Smooth muscle cell of the brain vasculature (primary cell): ENCODE measurements at places on chromosomes 2 and 18.
A peak's percentile ranks its signal among the peaks of the same experiment; 100 is the strongest.

DNA sequence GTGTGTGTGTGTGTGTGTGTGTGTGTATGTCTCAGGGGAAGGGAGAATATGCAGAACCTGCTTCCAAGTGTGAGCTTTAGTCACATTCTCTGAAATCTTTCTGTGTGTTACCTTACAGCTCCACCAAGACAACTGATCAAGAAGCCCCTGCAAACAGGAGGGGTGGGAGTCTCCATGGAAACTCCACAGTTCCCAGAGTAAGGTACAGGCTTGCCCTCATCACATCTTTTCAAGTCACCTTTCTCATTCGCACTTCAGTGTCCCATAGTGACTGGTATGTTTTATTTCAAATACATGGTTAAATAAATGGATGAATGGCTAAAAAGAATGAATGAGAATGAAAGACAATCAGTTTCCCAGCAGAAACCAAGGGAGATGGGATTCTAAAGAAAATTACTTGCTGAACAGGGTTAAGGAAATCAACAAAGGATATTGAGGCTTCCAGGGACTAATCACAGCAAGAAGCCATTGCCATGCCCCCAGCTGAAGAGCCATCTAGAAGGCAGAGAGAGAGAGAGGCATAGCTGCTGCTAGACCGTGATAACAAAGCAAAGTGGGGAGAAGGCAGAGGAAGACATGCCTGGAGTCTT lies 987.2 kb upstream of the CELF4 start:
- DNase-seq, result no peak

DNA sequence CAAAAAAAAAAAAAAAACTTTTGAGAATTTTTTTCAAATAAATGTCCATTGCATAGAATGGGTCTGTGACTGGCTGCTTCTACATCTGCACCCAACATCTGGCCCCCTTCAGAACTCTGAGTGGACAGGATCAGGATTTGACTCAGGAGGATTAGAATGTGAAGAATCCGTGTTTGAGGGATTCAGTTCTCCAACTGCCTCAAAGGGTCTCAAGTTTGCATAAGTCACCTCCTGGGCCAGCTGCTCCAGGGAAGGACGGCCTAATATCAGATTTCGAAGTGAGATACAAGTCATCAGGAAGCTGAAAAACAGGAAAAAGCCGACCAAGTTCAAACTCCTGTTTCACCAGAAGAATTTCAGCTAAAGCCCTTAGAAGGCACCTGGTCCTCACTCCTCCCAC lies 10.9 kb downstream of the MAT2A start:
- DNase-seq, result peak; percentile 50

GRCh38 chr2:201171259-201171814 lies 11.6 kb upstream of the CASP10 start:
- no peak for DNase-seq

DNA sequence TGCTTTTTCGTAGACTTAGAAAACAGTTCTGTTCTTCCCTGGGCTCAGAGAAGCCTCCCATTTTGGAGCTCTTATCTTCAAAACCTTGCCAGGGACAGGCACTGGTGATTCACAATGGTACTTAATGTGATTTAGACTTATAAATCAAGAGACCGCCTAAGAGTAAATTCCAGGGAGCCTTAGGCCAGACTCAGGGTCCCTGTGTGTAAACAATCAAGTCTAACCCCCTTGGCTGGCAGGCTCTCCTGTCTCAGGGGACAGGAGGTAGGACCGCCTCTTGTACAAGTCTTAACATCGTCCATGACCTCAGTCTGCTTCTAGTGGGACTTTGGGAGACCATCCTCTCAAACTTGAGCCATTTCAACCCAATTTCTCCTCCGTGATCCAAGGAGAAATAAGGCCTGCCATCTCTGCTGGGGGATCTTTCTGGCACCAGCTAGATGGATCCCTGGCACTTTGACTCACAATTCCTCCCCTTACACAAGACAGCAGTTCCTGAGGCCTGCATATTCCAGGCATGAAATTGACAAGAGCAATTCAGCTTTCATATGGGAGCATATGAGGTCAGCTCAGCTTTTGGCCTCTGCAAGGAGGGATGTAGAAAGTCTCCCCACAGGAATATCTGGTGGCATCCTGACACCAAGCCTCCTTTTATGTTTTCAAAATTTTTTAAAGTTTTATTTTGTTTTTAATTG lies 487.0 kb downstream of the TNS1 start:
- no peak for DNase-seq

DNA sequence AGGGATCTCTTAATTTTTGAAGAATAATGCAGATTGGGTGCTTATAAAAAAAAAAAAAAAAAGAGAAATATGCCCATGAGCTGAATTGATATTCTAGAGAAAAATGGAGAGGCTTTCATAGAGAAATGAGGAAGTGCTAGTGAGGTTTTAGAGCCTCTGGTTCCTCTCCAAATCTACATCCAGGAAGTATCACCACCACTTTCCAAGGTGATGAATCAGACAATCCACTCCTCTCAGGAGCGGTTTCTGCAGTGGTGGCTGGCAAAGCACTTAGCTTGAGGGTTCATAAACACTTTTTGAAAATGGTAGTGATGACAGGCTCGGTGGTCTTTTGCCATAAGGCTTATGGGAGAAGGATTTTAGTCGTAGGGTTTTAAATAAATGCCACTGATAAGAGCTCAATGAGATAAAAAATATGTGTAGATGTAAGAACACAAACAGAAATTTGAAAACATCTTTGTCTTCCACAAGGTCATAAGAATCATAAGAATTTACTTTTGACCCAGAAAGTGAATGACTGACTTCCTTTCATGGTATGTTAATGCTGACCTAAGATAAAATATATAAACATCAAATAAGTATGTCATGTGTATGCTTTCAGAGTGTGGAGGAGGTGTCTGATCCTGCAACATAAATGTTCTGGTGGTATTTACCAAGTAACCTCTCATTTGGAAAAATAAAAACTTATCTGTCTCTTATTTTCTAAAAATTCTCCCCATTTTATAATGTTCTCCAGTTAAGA lies 42.1 kb upstream of the DSG1 start:
- no peak for DNase-seq
